ENCODE measurements at places on chromosomes 12 and 14.

GRCh38 chr12:113647048-113647447 is 175.4 kb upstream of the LHX5 start:
- no peak for DNase-seq

DNA sequence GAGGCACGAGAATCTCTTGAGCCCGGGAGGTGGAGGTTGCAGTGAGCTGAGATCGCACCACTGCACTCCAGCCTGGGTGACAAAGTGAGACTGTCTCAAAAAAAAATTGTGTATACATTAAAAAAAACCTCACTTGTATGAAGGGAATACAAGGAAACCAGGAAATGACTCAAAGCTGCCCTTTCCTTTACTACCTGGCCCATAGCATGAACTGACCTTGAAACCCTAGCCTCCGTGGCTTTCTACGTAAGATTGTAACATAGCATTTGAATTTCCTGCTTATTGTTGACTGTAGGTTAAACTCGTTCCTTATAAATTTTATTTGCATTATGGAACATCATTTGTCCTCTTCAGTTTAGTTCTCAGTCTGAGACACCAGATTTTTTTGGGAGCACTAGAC is 9.1 kb upstream of the DDX47 start:
- DNase-seq: no peak

- no peak for DNase-seq
Observed at GRCh38 chr12:24198070-24198469, 248.6 kb upstream of the SOX5 start.

GRCh38 chr12:95646781-95647190 is 95.5 kb upstream of the USP44 start:
- DNase-seq: no peak

- peak; percentile 38 for DNase-seq
Observed at GRCh38 chr14:55373784-55374705, 37.6 kb downstream of the ATG14 start.

- DNase-seq: no peak
Observed at GRCh38 chr12:75825686-75826085, 205.9 kb downstream of the PHLDA1 start.

GRCh38 chr12:53224061-53224896 is 7.7 kb downstream of the RARG start:
- peak; percentile 40 for DNase-seq

- no peak for DNase-seq
Observed at GRCh38 chr14:97432586-97432985, 635.4 kb downstream of the VRK1 start.

GRCh38 chr12:16282978-16283377 is 5.5 kb upstream of the SLC15A5 start:
- no peak for DNase-seq

- no peak for DNase-seq
Observed at GRCh38 chr12:10128687-10129086, 1.3 kb downstream of the CLEC7A start.

DNA sequence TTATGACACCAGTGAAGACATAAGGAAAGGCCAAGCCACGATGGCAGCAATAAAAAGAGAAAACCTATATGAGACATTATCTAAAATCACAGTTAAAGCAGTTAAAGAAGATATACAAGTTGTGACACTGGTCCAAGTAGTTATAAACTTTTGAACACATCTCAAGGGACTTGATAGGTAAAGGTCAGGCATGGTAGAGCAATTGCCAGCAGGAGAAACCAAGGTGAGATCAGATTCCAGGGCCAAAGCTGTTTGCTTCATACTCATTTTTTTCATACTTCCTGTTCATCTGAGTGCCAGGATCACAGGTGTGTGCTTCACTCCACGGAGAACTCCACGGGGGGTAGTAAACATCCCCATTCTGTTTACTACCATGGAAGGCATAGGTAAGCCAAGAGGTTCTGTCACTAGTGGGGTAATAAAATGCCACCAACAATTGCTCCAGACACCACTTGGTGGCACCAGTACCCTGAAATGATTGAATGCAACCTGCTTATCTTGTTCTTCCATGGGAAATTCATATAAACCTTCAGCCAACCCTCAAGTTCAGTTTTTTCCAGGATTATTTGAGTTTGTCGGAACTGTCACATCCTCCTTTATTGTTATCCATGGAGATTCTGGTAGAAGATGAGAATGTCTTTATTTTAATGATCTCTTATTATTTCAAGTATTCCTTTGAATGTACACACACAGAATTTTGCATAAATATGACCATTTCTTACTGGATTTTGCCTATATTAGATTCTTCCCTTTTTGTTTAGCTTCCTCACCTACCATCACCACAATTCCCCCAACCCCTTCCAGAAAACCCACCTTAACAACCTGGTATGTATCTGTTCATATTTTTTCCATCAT is 59.2 kb upstream of the TSPAN8 start:
- DNase-seq: no peak

GRCh38 chr12:74476234-74476633 is 61.4 kb upstream of the ATXN7L3B start:
- no peak for DNase-seq

DNA sequence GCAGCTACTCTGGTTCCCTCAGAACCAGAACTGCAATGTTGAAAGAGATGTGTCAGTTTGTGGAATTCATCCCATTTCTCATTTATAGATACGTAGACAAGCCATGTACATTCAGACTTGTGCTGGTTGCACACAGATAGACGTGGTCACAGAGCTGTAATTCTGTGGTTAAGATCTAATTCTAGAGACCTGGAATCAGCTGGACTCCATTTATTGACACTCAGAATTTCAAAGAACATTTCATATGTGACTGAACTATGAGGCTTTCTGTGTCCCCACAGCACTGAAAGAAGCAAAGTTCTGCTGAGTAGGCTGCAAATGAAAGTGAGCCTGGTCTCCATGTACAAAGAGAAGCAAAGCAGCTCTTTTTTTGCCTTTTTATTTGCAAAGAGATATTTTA is 220.2 kb upstream of the NAV3 start:
- no peak for DNase-seq

DNA sequence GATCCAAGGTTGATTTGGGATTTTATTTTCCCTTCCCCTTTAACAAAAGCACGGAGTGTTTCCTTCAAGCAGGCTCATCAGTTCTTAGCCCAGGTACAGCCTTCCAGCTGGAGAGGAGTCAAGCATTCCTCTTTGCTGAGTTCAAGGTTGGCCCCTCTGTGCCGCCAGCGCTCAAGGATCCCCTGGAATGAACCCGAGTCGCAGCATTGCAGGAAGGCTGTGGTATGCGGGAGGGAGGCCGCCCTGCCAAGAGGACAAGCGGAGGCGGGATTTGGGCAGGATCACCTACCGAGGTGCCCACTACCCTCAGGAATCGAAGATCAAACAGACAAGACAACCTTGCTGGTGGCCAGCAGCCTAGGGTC is 53.9 kb upstream of the NCOR2 start:
- no peak for DNase-seq

GRCh38 chr12:55702861-55703260 is 4.8 kb downstream of the ITGA7 start:
- no peak for DNase-seq

DNA sequence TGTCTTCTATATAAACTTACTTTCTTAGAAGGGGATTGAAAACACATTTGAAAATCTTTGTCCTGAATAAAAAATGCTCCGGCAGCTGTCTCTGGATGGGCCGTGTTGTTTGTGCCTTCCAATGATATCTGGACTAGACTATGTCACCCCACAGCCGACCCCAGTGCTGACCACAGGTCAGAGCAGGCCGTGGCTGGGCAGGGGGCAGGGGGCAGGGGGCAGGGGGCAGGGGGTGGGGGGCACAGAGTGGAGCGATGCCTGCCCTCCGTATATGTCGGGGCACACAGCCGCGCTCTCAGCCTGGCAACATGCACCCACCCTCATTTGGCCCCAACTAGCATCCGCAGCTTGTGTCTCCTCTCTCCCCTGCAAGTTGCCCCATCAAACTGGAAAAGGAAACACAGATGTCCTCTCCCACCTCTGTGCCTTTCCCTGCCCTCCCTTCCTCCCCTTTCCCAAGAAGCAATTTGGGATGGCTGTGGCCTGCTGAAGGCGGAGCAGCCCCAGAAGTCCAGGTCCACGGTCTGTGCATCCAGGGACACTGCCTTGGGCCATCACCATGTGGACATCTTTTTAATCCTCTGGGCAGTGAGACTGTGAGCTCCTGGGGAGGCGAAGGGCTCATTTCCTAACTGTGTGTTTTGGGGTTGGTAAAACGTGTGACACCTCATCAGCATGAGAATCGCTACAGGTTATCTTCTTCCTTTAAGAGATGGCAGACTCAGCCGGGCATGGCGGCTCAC is 295.7 kb upstream of the RTL1 start:
- no peak for DNase-seq

GRCh38 chr12:90086281-90086680 is 377.6 kb upstream of the ATP2B1 start:
- no peak for DNase-seq

- no peak for DNase-seq
Observed at GRCh38 chr12:114122016-114122415, 155.9 kb upstream of the RBM19 start.

DNA sequence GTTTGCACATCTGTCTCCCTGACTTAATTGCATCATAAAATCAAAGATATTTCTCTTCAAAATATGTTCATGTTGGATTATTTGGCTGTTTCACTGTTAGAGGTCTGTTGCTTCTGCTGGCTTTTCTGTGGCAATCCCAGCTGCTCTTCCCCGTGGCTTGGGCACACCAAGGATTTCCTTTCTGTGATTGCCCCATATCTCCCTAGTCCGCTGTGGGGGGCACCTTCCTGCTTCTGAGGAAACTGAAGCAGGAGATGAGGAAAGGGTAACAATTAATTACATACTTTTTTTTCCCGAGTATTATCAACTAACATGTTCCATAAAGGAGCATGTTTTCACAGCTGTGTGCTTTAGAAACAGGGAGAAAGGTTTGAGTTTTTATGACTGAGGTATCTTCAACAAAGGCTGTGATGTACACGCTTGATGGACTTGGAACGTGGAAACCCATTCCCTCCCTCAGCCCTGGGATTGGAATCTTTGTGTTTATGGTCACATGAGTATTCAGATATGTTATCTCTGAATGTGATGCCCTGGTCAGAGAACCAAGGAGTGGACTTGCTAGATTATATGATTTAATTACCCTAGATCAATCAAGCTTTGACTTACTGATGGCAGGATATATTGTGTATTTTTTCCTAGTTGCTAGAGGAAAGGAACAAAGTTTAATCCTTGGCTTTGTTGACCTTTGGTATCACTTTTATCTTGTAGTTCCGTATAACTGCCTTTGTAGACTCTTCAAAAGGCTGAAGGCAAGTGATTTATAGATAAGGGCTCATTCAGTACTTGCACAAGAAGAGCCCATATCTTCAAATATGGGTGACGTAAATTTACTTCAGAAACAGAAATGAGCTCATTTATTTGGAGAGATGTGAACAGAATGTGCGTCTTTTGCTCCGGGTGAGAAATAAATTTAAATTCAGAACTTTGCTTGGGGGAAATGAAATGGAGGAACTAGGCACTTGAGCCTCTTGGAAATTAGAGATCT is 46.7 kb downstream of the BORCS5 start:
- DNase-seq: no peak

GRCh38 chr14:76782115-76782884 is 21.0 kb downstream of the VASH1 start:
- no peak for DNase-seq

- no peak for DNase-seq
Observed at GRCh38 chr14:54686219-54686870, 119.4 kb downstream of the SAMD4A start.

- no peak for DNase-seq
Observed at GRCh38 chr12:109199324-109199723, 82.9 kb downstream of the ACACB start.

DNA sequence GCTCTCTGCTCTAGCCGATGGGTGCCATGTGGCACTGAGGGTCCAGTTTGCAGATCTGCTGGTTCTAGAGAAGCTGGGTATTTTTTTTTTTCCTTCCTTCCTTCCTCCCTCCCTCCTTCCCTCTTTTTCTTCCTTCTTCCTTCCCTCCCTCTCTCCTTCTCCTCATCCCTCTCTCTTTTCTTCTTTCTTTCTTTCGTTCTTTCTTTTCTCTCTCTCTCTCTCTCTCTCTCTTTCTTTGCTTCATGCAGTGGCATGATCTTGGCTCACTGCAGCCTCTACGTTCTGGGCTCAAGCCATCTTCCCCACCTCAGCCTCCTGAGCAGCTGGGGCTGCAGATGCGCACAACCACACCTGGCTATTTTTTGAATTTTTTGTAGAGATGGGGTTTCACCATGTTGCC is 2.7 kb upstream of the BCL7A start:
- DNase-seq: no peak

GRCh38 chr12:22306311-22306710 is 28.2 kb downstream of the ST8SIA1 start:
- DNase-seq: no peak

DNA sequence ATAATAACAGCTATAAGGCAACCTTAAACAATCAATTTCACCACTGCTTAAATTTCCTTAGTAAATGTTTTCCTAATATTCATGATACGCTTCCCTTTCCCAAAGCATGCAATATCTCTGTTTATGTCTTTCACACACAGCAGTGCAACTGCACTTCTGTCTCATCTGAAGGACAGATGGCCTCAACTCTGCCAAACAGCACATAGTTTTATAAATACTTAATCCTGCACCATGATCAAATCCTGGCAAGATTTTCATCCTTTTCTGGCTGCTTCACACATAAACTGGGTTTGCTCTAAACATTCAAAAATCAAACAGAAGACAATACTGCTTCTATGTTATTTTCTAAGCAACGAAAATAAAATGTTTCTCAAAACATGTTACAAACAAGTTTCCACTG is 266.3 kb downstream of the ITPR2 start:
- no peak for DNase-seq

DNA sequence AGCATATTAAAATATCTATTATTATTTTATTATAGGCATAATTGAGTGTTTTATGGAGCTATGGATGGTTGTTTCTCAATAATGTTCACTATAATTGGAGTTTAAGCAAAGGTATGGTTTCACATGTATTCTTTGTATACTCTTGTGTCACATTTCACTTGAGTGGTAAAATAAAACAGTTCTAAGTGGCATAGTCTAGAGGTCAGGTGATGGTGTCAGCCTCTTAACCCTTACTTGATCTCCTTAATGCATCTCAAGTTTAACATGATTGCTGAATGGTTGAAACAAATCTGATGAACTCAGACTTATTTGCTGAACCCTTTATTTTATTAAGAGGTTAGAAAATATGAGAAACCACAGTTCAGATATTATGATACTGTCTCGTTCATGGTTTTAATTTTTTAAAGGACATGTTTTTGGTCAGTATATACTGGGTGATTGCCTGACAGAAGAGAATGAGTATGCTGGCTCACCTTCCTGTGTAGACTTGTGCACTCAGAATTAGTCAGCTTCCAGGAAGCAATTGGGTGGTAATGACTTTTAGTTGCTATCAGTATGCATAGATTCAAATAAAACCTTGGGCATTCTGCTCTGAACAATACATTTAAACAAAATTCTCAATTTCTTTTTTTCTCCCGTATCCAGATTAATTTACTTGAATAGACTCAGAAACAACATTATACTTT is 464.6 kb downstream of the PCNX1 start:
- DNase-seq: no peak

GRCh38 chr12:124709722-124710687 is 142.6 kb upstream of the NCOR2 start:
- DNase-seq: no peak

- no peak for DNase-seq
Observed at GRCh38 chr14:31235462-31235861, 27.9 kb upstream of the HECTD1 start.

- DNase-seq: no peak
Observed at GRCh38 chr12:100211698-100212097, 11.1 kb downstream of the ACTR6 start.

- DNase-seq: no peak
Observed at GRCh38 chr14:39381366-39381765, 50.9 kb downstream of the FBXO33 start.

All from activated naive CD8-positive, alpha-beta T cell treated with anti-CD3 and anti-CD28 coated beads for 36 hours (primary cell).